ENCODE measurements at places on chromosomes 6 and 20. TPM values are rescaled to one million over a fixed set of nuclear protein-coding genes. Genes with fewer than 3 reads are reported as not detected.

Gene TSHZ2
- total RNA-seq = 36.0 TPM

Gene HRH3
- total RNA-seq = not detected

Gene PGK2
- total RNA-seq = not detected

Gene AKAP12
- total RNA-seq = 3.6 TPM

Data from activated CD4-positive, alpha-beta memory T cell treated with anti-CD3 and anti-CD28 coated beads for 36 hours (primary cell).